ENCODE measurements at places on chromosomes 3 and 15. TPM values are rescaled to one million over a fixed set of nuclear protein-coding genes. Genes with fewer than 3 reads are reported as not detected.
A peak's percentile ranks its signal among the peaks of the same experiment; 100 is the strongest.

- DNase-seq = no peak
Observed at GRCh38 chr3:172560026-172560425, 36.8 kb upstream of the TNFSF10 start.

- no peak for DNase-seq
Observed at GRCh38 chr3:28923994-28924393, 356.9 kb upstream of the RBMS3 start.

DNA sequence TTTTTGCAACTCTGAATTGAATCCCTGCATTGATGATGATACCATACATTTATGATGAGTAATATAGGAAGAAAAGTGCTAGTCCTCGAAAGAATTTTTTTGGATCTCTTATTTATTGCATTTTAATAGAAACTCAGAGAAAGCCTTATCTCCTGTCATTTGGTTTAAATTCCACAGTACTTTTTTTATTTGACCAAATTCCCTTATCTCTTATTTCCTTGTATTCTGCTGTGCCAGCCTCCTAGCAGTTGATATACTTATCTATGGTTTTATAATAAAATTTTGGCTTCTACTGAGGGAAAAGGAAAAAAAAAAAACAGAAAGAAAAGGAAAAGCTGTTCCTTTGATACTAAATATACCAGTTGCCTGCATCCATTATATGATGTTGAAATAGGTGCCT lies 535.1 kb upstream of the NR2F2 start:
- DNase-seq = no peak

Gene LRRC49
- 4.9 TPM for polyA plus RNA-seq

DNA sequence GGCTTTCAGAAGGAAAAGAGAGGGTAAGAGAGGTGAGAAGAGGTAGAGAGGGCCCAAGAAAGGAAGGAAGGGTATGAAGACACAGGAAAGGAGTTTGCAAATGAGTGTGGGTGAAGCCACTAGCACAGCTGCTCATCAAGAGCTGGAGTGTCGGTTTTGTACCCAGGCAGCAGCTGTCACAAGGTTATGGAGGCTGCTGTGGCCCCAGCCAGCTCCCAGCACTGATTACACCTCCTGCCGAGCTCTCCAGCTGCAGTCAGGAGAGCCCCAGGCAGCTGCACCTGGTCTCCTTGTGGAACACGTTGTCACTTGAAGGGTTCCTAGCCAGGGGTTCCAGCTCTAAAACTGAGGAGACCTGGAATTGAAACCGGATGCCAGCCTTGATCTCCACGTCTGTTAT lies 60.4 kb upstream of the CHD2 start:
- no peak for DNase-seq

Gene NAALADL2
- 14.7 TPM for polyA plus RNA-seq

Gene CLDN11
- polyA plus RNA-seq = 3.7 TPM

- no peak for DNase-seq
Observed at GRCh38 chr15:70053716-70054229, 43.9 kb downstream of the TLE3 start.

DNA sequence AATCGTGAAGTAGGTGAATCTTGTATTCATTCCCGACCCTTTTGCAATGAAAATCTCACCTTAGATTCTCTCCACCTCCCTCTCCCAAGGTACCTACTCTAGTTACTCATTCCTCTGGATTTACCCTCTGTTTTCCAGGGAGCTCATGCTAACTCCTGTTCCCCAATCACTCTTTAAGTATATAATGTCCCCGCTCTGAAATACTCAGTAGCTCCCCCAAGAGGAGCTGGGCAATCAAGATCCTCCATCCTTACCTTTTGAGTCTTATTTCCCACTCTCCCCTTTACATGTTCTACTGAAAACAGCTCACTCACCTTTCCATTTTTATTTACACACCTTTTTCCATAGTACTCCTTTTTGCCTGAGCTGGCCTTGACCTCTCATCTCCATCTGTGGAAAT lies 599.9 kb downstream of the RBMS3 start:
- DNase-seq = no peak

DNA sequence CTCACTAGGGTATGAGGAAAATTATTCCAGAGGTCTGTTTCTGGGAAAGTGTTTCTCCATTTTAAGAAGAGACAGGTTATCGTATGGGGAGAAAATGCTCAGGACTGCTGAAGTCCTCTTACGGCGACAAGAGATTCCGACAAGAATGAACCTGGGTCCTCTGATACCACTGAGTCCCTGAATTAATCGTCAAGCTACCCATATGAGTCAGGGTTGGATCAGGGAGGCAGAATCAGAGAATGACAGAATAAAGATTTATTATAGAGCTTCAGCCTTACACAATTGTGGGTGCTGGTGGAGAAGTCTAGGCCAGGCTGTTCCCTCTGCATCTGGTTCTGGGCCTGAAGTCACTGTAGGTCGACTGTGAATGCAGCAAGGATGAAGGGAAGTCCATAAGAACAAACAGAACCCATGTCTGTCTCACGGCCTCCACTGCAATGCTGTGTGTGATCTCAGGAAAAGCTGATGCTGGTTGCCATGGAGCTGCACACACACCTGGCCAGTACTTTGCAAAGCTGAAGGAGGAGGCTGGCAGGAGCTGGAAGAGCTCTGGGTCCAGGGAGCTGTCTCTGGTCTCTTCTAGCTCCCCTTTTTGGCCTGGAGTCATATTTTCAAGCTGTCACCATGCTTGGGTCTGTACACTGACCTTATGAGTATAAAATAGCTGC lies 83.9 kb downstream of the HHLA2 start:
- no peak for DNase-seq

DNA sequence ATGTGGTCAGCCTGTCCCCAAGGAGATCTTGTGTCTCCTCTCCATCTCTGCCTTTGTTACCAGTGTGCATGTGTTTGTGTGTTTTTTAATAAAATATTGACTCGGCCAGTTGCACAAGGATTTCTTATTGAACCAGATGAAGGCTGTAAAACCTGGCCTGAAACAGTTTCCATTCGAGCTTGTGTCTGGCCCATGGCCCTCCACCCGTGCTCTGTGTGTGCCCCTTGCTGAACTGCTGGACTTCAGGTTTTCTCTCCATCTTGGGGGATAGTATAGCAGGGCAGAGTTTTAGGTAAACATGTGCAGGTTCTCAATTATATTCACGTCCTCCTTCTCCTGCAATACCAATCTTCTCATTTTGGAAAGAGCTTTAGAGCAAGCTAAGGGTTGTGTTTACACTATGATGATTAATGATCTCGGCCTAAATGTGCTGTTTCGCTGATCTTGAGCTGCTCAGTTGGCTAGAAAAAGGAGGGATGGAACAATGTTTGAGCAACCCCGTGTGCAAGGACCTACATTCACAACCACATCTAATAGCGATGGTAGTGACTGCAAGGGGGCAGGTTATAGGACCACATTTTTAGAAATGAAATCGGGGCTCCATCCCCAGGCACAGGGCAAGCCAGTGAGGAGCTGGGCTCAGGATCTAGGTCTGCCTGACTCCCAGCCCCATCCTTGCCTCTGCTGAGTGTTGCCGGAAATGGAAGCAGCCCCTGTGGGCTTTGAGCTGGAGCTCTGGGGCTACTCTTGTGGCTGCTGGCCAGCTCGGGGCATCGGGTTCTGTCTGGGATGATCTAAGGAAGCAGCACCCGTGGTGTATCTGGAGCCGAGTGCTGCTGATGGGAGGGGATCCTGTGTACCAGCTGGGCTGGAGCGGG lies 47.7 kb downstream of the CMTM6 start:
- DNase-seq = no peak

- no peak for DNase-seq
Observed at GRCh38 chr15:83733691-83734090, 79.8 kb downstream of the ADAMTSL3 start.

Gene WDR72
- 0.20 TPM for polyA plus RNA-seq

DNA sequence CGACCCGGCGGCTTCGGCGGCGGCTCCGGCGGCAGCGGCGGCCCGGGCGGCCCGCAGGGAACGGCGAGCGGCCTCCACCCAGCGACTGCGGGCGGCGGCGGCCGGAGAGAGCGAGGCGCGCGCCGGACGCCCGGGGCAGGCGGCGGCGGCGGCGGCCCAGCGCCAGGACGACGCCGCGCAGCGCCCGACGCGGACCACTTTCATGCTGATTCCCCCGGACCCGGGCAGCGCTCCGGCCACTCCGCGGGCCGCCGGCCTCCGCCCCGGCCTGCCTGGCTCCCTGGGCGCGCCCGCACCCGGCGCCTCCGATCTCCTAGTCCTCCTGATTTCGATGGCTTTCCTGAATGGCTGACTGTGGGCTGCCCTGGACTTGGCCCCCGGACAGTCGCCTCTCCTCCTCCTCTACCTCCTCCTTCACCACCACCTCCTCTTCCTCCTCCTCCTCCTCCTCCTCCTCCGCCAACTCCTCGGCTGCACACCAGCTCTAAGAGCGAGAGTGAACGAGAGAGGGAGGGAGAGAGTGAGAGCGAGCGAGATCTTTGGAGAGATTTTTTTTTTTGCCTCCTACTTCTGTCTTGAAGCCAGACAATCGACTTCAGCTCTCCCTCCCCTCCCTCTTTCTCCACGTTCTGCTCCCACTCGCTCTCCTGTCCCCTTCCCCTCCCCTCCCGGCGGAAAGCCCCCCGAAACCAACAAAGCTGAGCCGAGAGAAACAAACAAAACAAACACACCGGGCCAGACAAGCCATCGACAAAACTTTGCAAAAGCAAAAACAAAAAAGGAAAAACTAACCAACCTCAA lies 844 bp downstream of the NR2F2 start:
- no peak for DNase-seq

Gene SST
- not detected for polyA plus RNA-seq

- DNase-seq = no peak
Observed at GRCh38 chr3:67018789-67019526, 20.9 kb downstream of the KBTBD8 start.

DNA sequence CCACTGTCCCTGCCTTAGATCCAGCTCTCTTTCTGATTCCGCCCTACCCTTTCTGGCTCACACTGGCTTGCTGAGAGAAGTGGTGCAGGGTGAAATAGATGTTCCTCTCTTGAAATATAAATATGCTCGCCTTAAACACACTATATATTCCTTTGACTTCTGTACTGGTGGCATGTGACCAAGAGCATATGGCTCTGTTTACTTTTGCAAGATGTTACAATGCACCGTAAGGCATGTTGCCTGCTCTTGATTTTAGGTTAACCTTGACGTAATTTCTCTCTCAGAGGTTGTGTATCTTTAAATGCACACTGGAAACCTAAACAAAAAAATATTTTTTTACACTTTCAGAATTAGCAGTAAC lies 749 bp downstream of the RSRC1 start:
- peak; percentile 31 for DNase-seq

GRCh38 chr15:22806156-22806555 lies 19.7 kb downstream of the NIPA1 start:
- no peak for DNase-seq

Gene CYP1A1
- polyA plus RNA-seq = not detected

- no peak for DNase-seq
Observed at GRCh38 chr3:16113704-16114103, 60.8 kb upstream of the GALNT15 start.

Gene DHFR2
- 5.9 TPM for polyA plus RNA-seq

Measured in muscle of arm (tissue), 14 donors.